ENCODE measurements at places on chromosomes 16 and 17.
A peak's percentile ranks its signal among the peaks of the same experiment; 100 is the strongest.

GRCh38 chr17:35866341-35866950 lies 2.2 kb downstream of the HEATR9 start:
- no peak for DNase-seq

- DNase-seq = no peak
Observed at GRCh38 chr16:86928523-86929011, 350.2 kb downstream of the FOXL1 start.

GRCh38 chr16:74811911-74812310 lies 37.3 kb upstream of the FA2H start:
- DNase-seq = no peak

DNA sequence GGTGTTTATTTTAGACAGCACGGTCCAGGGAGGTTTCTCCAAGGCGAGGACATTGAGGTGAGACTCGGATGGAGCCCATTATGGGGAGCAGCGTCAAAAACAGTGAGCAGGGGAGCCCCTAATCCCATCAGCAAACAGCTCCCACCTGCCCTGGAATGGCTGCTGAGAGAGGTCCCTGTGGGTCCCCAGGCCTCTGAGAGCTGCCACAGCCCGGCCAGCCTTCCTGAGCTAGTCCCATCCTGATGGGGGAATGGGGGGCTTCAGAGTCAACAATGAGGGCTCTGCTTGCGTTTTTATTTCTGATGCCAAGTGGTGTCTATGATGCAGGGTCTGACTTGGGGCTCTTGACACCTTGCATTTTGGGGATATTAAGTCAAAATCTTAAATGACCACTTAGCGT lies 128.4 kb downstream of the GSG1L start:
- no peak for DNase-seq

- DNase-seq = peak; percentile 97
Observed at GRCh38 chr17:69733171-69734012, 318.9 kb downstream of the MAP2K6 start.

GRCh38 chr17:76753061-76753961 lies 15.4 kb downstream of the MFSD11 start:
- no peak for DNase-seq

GRCh38 chr16:58733671-58734458 lies at the start of gene GOT2:
Gene GOT2 (minus strand): TSS chr16:58734316. CDS start chr16:58734228, 88 bp downstream.
- no peak for DNase-seq

GRCh38 chr16:76639685-76640289 lies 362.6 kb downstream of the CNTNAP4 start:
- DNase-seq = no peak

DNA sequence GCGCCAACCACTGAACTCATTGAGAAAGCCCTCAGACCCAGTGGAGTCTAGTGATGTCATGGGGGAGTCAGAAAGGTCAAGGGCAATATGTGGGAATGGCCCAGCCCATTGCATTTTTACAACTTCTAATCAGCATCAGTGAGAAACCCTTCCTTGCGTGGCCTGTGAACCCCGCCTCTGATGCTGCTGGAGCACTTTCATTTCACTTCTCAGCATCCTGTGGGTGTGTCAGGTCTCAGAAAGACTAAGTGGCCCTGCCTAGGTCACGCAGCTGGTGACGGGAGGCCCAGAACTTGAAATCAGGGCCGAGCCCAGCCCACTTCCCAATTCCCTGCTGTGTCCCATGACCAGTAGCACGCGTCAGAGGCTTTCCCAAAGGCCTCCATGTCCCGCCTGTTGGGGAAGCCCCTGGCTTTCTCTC lies 6.1 kb downstream of the DNAI2 start:
- DNase-seq = no peak

- no peak for DNase-seq
Observed at GRCh38 chr17:59300941-59301340, 30.5 kb upstream of the YPEL2 start.

DNA sequence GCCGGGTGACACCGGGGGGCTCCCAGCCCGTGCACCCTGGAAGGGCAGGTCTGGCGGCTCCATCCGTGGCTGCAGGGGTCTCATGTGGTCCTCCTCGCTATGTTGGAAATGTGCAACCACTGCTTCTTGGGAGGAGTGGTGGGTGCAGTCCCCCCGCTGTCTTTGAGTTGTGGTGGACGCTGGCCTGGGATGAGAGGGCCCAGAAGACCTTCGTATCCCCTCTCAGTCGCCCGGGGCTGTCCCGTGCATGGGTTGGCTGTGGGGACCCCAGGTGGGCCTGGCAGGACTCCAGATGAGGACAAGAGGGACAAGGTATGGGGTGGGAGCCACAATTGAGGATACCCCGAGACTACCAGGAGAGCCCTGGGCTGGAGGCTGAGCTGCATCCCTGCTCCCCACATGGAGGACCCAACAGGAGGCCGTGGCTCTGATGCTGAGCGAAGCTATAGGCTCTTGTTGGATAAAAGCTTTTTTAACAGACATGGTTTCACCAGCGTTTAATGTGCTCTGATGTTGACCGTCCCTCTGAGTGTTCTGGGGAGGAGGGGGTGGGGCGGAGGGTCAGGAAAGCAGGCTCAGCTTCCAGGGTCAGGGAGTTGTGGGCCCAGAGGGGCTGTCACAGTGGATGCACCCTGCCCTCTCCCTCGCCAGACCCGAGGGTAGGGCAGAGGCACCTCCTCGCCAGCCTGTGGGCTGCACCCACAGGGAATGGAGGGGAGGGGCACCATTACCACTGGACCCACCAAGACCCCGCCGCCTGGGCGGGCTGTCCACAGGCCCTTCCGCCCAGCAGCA lies 5.4 kb downstream of the SPATA2L start:
- DNase-seq = no peak

GRCh38 chr17:44356241-44356640 lies 7.4 kb downstream of the FAM171A2 start:
- no peak for DNase-seq

- DNase-seq = peak; percentile 31
Observed at GRCh38 chr16:73390936-73391335, 343.0 kb upstream of the ZFHX3 start.

- no peak for DNase-seq
Observed at GRCh38 chr16:78654929-78655328, 555.5 kb downstream of the WWOX start.

- DNase-seq = no peak
Observed at GRCh38 chr17:77907497-77908461, 50.7 kb upstream of the TNRC6C start.

DNA sequence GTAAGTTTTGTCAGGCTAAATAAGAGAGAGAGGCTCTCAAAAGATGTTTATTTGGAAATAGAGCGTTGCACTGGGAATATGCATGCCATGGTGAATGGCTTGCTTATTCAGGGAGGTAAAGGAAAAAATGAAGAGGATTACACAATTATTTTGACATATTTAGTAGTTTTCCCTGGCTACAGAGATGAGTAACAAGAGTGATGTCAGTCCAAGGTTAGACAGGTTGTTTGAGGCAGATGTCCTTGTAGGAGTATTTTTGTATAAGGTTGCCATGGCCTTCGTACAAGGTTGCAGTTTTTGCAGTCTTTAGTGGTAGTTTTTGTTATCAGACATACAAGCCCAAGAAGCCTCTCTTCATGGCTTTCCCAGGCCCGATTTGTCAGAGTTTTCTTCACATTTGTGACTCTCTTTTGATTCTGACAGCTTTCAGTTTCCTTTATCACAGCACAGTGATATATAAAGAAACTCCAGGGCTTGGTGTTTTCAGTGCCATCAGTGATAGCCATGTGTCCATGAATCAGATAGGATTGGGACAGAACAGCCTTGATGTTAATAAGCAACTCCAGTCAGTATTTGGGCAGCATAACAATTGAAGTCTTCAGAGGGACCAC lies 18.7 kb upstream of the LGALS9 start:
- DNase-seq = no peak

- DNase-seq = no peak
Observed at GRCh38 chr17:69159418-69159817, 17.7 kb upstream of the ABCA6 start.

- DNase-seq = no peak
Observed at GRCh38 chr17:72984926-72985325, 107.6 kb downstream of the SLC39A11 start.

- DNase-seq = no peak
Observed at GRCh38 chr16:50457979-50458491, 89.2 kb upstream of the BRD7 start.

- no peak for DNase-seq
Observed at GRCh38 chr17:14196377-14196997, 40.2 kb downstream of the CDRT15 start.

GRCh38 chr17:6753006-6753445 lies 2.8 kb upstream of the XAF1 start:
- peak; percentile 8 for DNase-seq

DNA sequence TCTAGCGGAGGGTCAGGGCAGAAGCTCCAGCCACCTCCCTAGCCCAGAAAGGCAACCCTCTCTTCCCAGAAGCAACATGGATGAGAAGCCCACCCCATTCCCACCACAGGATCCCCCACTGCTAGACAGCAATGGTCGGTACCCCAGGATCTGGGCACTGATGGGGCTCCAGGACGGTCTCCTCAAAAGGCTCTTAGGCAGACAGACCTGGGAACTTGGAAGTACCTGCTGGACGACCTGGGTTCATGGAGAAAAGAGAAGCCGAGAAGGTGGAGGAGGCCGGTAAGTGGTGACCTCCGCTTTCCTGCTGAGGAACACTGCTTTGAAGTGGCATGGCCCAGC lies 96.6 kb downstream of the TBC1D16 start:
- DNase-seq = no peak

- DNase-seq = no peak
Observed at GRCh38 chr17:19736071-19736470, 12.0 kb downstream of the ALDH3A1 start.

GRCh38 chr17:82101301-82101715 lies 3.3 kb upstream of the FASN start:
- DNase-seq = no peak

GRCh38 chr16:79794941-79795340 lies 194.4 kb upstream of the MAF start:
- DNase-seq = no peak

DNA sequence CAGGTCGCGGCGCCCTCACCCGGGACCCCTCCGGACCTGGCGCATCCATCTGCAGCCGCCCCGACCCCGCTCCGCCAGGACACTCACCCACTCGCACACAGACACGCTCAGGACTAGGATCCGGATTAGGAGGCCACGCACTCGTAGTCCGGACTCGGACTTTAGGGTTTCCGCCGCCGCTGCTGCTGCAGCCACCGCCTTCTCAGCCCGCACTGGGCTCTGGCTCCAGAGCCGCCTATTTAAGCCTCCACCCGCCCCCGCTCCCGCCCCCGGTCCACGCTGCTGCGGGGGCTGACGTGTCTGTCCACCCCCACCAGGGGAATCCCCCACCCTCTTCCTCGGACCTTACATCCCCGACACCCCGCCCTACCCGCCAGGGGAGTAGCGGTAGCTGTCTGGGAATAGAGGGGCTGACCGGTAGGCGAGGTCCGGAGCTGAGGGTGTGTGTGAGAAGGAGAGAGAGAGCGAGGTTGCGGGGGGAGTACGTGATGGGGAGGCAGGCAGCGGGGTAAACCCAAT lies at the start of gene RRAD:
TSS of gene RRAD (minus strand) at position 214 of the 519 bp plus-strand sequence. CDS start 356 bp downstream, outside the sequence.
- DNase-seq = no peak

DNA sequence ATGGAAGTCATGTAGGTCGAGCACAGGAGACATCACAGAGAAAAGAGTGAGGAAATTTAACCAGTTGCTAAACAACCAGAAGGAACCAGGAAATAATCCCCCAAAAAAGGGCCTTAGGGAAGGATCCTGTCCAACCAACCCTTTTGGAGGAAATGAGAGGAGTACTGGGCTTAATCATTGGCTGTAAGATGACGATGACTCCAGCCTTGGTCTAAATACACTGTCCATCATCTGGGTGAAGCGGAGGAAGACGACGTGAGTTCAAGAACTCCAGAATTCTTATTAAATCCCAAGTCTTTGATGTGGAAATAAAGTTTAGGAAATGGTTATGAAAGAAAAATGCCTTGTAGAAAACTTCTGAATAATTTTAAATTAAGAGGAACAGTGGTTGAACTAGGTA lies 11.5 kb upstream of the ALOX15 start:
- DNase-seq = no peak

GRCh38 chr17:17355426-17355825 lies 52.3 kb downstream of the NT5M start:
- no peak for DNase-seq

- DNase-seq = no peak
Observed at GRCh38 chr17:31099016-31099415, 4.2 kb downstream of the NF1 start.

DNA sequence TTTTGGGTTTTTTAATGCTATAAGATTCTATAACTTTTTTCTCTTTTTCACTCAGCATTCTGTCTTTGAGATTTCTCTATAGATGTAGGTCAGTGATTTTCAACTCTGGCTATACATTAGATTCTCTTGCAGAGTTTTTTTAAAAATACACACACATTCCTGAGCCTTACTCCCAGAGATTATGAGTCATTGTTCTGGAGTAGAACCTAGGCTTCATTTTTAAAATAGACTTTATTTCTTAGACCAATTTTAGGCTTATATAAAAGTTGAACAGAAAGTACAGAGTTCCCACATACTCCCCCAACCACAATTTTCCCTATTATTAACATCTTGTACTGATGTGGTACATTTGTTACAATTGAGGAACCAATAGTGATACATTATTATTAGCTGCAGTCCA lies 63.3 kb downstream of the CYB561 start:
- no peak for DNase-seq

DNA sequence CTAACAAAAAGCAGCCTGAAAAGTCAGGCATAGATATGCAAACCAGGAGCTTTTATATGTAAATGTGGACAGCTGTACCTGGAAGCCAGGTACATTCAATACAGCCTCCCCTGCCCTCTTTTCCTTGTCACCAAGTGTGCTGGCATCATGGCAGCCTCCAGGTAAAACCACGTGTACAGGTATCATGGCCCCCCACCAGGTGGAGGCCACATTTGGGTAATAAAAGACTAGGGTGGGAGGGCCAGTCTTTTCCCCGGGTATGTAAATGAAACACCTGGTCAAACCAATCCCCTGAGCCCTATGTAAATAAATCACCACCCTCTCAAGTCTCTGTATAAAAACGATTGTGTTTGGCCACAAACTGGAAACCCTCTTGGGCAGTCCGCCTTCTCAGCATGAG lies 226.4 kb upstream of the GOT2 start:
- no peak for DNase-seq

- DNase-seq = peak; percentile 6
Observed at GRCh38 chr16:814974-815373, 14.4 kb upstream of the GNG13 start.

DNA sequence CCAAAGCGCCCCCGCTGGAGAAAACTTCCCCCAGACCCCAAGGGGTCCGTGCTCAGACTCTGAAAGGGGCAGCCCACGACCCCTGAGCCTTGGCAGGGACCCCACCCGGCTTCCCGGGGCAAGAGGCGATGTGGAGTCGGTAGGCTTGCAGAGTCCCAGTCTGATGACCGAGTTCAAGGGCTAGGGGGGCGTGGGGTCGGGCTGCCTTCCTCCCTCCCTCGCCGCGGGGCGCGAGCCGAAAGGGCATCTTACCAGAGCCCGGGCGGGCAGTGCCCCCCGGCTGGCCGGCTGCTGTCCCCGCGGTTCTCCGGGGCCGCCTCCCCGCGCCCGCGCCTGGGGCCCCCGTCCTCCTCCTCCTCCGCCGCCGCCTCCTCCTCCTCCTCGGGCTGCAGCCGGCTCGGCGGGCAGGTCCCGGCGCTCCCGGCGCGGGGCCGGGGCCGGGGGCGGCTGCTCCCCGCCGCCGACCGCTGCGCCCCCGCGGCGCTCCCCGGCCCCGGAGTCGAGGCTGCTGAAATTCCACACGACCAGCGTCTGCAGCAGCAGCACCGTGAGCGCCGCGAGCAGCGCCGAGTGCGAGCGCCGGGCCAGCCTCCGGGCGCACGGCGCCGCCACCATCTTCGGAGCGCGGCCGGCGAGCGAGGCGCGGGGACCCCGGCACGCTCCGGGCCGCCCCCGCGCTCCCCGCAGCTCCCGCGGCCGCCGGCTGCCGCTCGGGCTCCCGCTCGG lies 415 bp downstream of the XYLT1 start:
- no peak for DNase-seq

- no peak for DNase-seq
Observed at GRCh38 chr16:82629441-82630027, 2.8 kb downstream of the CDH13 start.

Data from retinal pigment epithelial cell (primary cell).